ENCODE measurements at places on chromosomes 4 and X. TPM values are rescaled to one million over a fixed set of nuclear protein-coding genes. Genes with fewer than 3 reads are reported as not detected.

The HTRA3 gene
- 3.2 TPM for total RNA-seq

The TLR8 gene
- total RNA-seq, result not detected

DNA sequence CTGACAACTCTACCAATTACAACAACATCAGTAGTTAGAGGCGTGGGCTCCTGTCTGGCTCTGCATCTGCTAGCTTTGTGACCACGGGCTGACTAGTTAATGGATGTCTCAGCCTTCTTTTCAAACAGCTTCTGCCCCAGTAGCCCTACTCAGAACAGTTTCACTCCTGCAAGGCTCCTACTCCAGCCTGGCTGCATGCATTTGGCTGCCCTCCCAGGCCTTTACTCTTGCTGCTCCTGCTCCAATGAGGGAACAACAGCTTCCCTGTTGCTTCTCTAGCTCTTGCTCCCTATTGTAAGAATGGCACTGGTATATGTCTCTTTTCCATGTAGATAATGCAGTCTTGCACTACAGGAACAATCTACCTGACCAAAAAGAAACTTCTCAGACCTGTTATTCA, 93.3 kb downstream of the TTC29 start:
- no peak for DNase-seq

- DNase-seq, result no peak
These were observed 128.1 kb downstream of the KDM6A start for GRCh38 chrX:45001048-45001447.

DNA sequence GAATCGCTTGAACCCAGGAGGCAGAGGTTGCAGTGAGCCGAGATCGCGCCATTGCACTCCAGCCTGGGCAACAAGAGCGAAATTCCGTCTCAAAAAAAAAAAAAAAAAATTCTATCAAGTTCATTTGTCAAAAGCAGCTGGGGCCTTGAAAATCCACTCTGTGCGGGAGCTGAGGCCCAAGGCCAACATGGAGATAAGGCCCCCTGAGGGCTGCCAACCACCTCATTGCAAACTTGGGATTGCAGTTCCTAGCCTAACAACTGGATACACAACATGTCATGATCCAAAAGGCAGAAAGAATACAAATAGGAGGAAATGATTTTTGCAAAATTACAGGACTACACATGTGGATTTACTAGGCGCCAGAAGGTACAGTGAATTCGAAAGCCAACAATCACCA, 22.5 kb upstream of the PRDX4 start:
- DNase-seq, result no peak

The RAB33A gene
- 0.42 TPM for total RNA-seq
